ENCODE measurements at places on chromosomes 3 and 15. TPM values are rescaled to one million over a fixed set of nuclear protein-coding genes. Genes with fewer than 3 reads are reported as not detected.

DNA sequence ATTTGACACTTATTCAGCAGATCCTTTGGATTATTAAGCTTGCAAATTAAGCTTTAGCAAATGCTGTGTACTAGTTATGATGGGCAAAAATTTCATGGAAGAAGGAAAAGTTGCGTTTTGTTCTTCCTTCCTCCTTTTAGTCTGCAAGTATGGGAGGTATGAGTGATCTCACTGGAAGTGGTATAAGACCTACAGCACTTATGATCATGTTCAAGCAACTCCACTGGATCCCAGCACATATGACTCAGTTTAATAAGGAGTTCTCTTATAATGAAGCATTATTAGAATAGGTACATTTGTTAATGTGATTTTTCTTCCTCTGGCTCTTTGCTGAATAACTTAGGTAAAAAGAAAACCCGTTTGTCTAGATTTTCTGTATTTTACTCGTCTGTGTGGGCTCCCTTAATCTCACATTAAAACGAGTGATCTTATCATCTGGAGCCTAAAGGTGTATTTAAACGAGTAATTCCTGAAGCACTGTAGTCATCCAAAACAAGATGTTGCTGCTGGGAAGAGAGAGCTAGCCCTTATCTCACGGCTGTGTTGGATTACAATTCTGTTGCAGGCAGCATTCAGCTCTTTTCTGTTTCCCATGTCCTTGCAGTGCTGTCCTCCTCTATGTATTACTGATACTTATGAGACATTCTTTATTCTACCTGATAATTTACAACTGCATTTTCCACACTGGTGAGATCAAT lies 264.9 kb downstream of the GBE1 start:
- DNase-seq, result no peak

Gene SRGAP3
- 15.1 TPM for polyA plus RNA-seq

- no peak for DNase-seq
Observed at GRCh38 chr3:97988784-97989568, 16.7 kb upstream of the RIOX2 start.

DNA sequence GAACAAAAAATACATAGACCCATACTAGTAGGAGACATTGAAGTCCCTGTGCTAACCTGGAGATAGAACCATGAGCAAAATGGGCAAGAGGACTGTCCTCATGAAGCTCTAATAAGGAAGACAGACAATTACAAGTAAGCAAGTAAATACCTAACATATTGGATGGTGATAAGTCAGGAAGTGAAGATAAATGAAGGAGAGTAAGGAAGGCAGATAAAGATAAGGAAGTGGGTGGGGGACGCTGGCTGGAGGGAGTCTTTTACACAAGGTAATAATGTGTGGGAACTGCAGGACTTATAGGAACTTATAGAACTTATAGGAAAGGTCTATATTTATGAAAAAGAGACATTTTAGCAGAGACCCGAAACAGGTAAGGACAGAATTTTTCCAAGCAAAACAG lies 148.9 kb upstream of the ABI3BP start:
- DNase-seq, result no peak

Gene AQP9
- 0.13 TPM for polyA plus RNA-seq

Gene HDC
- polyA plus RNA-seq, result 0.61 TPM

GRCh38 chr3:59709702-59710553 lies 660.1 kb upstream of the CFAP20DC start:
- DNase-seq, result no peak

Gene RASA2
- 22.8 TPM for polyA plus RNA-seq

GRCh38 chr15:89002830-89003229 lies 85.4 kb upstream of the ABHD2 start:
- no peak for DNase-seq

DNA sequence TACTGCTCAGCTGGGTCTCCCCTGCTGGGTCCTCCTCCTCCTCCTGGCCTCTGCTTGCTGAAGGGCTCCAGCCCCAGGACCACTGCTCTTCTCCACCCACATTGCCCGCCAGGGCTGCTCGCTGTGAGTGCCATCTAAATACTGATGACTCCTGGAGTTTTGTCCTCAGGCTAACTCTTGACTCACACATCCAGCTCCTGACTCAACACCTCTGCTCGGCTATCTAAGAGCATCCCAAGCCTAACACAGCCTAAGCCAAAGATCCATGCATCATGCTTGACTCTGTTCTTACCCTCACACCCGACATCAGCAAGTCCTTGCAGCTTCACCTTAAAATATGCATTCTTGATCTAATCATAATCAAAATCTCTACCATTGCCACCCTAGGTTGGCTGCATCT lies 260.2 kb downstream of the KLF13 start:
- no peak for DNase-seq

GRCh38 chr15:93477188-93477587 lies 388.2 kb upstream of the RGMA start:
- no peak for DNase-seq

- DNase-seq, result no peak
Observed at GRCh38 chr15:90834626-90835025, 33.8 kb upstream of the FURIN start.

- no peak for DNase-seq
Observed at GRCh38 chr3:67685499-67685898, 31.1 kb upstream of the SUCLG2 start.

- no peak for DNase-seq
Observed at GRCh38 chr15:89828281-89829145, 13.9 kb upstream of the ANPEP start.

Gene MNS1
- 30.0 TPM for polyA plus RNA-seq

GRCh38 chr3:47005212-47006144 lies 26.0 kb downstream of the NBEAL2 start:
- no peak for DNase-seq

Gene UCN2
- 0.60 TPM for polyA plus RNA-seq

Gene HRH1
- polyA plus RNA-seq, result 2.3 TPM

Gene MOBP
- polyA plus RNA-seq, result 0.12 TPM

GRCh38 chr3:120182613-120183511 lies 88.6 kb upstream of the GSK3B start:
- no peak for DNase-seq

GRCh38 chr15:64877435-64877834 lies 34.3 kb upstream of the ANKDD1A start:
- no peak for DNase-seq

- no peak for DNase-seq
Observed at GRCh38 chr15:39649757-39650156, 68.9 kb downstream of the THBS1 start.

DNA sequence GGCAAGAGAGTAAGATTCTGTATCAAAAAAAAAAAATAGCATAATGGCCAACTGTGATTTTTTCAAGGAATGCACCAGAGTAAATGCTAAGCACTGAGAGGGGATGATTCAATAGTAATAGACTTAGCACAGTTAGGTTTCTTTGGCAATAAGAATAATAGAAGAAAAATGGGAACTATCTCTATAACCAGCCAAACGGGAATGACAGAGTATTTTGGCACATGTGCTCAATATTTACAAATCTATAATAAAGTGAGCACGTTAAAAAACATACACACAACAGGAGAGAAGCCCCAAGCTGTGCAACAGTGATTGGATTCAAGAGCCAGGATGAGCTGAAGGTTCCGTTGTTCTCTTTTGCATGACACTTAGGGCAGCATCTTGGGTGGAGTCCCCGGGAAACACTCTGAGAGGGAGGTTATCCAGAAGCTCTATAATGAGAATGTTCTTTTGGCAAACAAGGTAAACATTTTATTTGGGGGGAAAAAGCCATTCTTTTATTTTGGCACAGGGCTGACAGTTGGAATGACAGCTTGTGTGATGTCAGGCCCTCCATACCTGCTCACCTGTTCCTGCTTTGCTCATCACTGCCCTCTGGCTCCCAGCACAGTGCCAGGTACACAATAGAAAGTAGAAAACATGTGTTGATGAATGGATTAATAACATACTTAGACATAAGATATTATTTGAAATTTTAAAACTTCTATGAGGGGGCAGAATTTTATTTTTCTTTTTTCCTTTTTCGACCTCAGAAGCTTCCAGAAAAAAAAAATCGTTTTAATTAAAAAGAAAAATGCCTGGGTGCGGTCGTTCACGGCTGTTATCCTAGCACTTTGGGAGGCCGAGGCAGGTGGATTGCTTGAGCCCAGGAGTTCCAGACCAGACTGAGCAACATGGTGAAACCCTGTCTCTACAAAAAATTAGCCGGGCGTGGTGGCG lies 44.0 kb upstream of the MUC4 start:
- no peak for DNase-seq

Gene CYP11A1
- polyA plus RNA-seq, result 1.3 TPM

DNA sequence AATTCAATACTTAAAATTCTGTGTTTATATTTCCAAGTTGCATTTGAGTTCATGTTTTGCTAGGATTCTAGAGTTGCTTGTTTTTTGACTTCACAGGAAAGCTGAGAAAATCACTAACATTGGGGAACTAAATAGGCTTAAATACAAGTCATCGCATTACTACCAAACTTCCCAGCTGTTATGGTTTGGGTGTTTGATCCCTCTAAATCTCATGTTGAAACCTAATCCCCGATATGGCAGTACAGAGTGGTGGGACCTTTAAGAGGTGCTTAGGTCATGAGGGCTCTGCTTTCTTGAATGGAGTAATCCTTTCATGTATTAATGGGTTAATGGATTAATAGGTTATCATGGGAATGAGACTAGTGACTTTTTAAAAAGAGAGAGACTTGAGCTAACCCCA lies 77.2 kb upstream of the ARPP21 start:
- DNase-seq, result no peak

Gene GTF2E1
- 17.0 TPM for polyA plus RNA-seq

GRCh38 chr15:85773970-85774369 lies 20.8 kb downstream of the KLHL25 start:
- no peak for DNase-seq

DNA sequence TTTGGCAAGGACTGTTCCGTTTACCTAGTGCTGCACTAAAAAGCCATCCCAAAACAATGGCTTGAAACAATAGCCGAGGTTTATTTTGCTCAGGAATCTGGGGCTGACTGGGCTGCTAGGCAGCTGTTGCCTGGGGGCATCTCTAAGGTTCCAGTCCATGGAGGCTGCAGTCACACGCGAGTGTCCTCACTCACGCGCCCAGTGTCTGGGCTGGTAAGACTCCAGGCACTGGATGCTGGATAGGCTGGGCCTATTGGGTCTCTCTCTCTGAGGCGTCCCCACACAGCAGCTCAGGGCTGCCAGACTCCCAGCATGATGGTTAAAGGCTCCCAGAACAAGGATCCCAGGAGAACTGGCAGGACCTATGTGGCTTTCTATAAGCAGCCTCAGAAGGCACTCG lies 34.2 kb downstream of the ALS2CL start:
- no peak for DNase-seq

Gene ZNF774
- 4.1 TPM for polyA plus RNA-seq

DNA sequence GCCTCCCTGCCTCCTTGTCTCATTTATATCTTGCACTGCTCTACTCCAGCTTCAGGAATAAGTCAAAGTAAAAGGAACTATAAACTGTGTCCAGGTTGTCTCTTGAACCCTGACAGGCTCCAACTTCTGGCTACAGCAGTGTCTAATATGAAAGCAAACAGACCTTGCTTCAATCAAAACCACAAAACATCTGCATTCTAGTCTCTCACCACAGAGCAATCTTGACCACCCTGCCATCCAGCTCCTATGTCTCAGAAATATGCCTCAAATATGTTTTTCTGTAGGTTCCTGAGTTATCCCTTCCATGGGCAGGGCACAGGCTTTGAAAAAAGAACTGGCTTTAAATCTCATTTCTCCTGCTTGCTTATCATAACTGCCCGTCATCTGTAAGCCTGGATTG lies 13.0 kb upstream of the RAMAC start:
- DNase-seq, result no peak

DNA sequence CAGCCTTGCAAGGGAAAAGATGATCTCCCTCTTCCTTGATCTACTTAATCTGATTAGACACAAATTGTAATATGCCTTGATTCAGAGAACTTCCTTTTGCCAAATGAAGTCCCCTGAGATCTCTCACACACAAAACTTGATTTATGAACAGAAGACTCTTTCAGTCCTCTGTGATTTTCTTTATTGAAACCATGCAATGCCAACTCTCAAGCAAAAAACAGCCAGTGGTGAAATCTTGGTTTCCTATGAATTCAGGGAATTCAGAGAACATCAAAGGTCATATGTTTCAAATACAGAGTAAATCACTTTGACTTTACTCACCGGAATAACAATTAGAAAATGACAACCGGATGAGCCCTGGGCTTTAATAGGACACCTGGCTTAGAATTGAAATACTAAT lies 211.7 kb downstream of the ABHD5 start:
- DNase-seq, result no peak

Gene AGBL1
- polyA plus RNA-seq, result 0.10 TPM

GRCh38 chr15:62545467-62546227 lies 380.6 kb upstream of the C2CD4B start:
- no peak for DNase-seq

DNA sequence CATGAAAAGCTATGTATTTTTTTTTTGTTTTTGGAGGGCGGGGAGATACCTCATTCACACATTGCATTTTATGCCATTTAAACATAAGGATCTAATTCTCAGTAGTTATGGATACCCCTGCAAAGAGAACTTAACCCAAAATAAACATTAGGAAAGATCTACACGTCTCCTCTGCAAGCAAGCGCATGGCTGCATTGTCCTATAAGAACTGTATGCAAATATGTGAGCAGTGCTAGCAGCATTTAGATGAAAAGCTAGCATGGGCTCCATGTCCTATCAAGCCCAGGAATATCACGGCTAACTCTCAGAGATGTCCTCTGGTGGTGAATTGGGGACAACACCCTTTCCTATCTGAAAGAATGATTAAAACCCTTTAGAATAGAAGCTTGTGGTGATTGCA lies 292.8 kb downstream of the MEX3B start:
- DNase-seq, result no peak

DNA sequence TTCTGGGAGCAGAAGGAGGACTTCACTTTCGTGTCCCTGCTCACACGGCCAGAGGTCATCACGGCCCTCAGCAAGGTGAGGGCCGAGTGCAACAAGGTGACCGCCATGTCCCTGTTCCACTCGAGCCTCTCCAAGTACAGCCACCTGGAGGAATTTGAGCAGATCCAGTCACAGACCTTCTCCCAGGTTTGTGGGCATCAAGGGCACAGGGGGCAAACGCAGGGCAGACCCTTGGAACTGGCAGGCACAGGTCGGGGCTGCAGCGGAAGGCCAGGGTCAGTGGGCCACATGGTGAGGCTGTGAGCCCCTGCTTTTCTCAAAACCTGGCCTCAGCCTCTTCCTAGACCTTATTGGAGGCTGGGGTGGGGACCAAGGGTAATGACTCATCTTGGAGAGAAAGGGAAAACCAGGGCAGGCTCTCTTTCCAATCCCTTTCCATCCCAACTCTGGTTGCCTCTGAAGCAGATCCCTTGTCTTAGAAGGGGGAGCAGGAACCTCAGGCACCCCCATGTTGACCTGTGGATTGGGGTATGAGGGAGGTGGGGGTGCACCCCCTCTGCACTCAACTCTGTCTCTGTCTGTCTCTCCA lies 29.5 kb downstream of the DNAH1 start:
- DNase-seq, result no peak

DNA sequence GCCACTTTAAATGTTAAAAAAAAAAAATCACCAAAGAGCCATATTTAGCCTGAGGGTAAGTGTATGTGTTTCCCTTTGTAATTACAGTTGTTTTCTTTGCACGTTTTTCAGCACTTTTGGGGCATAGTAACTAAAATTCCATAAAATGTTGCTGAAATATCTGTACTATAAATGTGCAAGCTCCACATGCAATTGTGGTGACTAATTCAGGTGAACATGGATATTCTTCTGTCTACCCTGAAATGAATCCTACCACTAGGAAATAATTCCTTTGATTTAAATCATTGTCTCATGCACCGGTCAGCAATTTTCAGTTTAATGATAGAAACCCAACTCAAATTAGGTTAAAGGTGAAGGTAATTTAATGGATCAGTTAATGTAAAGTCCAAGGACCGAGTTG lies 13.1 kb upstream of the TFG start:
- DNase-seq, result no peak

Gene DNAH12
- polyA plus RNA-seq, result 1.1 TPM
